ENCODE measurements at places on chromosomes 4 and X.

DNA sequence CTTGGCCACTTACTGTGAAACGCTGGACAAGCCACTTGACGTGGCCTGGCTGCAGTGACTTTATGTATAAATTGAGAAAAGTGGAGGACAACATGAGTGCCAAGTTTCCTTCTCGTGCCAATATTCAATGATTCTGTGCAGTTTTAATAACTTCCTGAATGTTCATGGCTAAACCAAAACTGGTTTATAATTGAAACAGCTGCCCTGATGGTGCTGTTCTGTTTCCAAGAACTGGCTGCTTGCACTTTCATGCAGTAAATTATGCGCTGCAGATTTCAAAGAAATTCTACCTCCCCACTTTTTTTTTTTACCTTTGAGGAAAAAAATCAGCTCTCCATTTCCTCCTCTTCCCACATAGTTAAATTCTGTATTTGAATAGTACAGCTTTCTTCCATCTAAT is 205.2 kb upstream of the CASK start:
- no peak for DNase-seq

DNA sequence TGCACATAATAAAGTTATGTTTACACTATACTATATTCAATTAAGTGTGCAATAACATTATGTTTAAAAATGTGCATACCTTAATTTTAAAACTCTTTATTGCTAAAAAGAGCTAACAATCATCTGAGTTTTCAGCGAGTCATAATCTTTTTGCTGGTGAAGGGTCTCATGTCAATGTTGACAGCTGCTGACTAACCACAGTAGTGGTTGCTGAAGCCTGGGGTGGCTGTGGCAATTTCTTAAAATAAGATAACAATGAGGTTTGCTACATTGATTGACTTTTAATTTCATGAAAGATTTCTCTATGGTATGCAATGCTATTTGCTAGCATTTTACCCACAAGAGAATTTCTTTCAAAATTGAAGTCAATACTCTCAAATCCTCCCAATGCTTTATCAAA is 58.6 kb downstream of the C4orf46 start:
- no peak for DNase-seq

DNA sequence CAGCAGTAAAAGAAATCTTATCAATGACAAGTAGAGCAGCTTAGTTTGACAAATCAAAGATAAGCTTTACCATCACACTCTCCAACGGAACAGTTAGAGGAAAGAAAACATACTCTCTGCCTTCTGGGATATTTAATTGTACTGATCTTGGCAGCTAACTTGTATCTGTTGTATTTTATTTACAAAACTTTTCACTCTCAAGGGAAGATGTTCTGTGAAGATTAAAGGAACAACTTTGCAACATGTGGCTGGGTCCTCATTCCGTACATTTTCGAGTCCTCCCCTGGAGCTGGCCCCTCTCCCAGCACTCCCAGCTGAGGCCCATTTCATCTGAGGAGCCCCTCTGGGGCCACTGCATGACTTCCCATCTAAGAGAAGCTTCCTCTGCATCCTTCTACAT is 74.4 kb downstream of the RPS3A start:
- DNase-seq: no peak

DNA sequence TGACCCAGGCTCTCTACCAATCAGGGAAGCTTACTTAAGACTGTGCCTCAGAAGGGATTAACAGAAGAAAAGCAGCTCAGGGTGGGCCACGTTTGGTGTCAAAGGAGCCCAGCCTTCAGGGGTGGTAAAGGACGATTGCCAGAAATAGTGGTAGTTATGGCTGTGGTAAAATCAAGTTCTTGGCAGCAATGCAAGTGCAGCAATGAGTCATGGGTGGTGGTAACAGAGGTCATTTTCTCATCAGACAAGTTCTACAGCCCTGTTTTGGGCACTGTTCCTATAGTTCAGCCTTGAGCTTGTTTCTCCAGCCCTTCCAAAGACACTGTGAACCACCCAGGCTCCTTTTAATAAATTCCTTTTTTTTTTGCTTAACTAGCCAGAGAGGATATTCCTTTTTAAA is 120.3 kb downstream of the EFHC2 start:
- DNase-seq: peak; percentile 74

DNA sequence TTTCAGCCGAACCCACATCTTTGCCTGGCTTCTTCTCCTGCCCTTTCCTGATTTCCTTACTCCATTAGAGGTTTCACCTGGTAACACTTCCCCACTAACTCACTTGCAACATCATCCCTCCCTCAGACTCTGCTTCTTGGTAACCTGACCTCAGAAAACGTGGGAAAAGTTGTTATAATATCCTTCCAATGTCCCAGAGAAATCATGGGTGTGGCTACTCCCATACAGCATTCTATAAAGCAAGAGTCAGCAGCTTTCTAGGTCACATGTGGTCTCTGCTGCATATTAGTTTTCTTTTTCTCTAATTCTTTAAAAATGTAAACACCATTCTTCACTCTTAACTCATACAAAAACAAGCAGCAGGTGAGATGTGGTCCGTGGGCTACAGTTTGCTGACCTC is 283.1 kb upstream of the MAOA start:
- no peak for DNase-seq

GRCh38 chr4:150814873-150815272 is 200.2 kb downstream of the LRBA start:
- no peak for DNase-seq

DNA sequence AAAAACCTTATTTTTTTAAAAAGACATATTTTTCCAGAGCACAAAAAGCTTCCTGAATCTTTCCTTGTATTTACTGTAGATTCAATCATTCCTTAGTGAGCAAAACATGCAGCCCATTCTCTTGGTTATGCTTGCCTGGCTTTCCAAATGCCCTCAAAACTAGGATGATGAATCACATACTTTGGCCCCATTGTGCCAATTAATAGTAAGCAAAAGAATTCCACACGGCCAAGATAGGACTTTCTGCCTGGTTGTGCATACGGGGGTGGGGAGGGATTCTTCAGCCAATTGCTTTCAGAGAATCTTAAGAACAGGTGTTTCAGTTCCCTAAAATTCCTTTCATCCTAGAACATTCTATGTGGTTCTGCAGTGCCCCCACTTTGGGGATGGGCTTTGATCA is 7.0 kb downstream of the RAI2 start:
- no peak for DNase-seq

DNA sequence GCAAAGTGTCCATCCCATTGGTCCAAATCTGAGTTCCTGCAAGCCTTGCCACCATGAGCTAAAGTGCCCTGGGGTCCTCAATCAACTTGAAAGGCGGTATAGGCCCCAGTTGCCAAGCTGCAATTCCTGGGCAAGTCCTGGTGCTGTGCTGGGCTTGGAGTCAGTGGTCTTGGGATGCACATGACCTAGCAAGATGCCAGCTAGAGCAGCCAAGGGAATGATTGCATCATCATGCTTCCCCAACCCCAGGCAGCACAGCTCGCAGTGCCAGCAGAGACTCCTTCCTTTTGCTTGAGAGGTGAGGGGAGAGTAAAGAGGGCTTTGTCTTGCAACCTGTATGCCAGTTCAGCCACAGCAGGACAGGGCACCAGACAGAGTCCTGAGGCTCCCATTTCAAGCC is 50.5 kb downstream of the KCNIP4 start:
- DNase-seq: no peak

DNA sequence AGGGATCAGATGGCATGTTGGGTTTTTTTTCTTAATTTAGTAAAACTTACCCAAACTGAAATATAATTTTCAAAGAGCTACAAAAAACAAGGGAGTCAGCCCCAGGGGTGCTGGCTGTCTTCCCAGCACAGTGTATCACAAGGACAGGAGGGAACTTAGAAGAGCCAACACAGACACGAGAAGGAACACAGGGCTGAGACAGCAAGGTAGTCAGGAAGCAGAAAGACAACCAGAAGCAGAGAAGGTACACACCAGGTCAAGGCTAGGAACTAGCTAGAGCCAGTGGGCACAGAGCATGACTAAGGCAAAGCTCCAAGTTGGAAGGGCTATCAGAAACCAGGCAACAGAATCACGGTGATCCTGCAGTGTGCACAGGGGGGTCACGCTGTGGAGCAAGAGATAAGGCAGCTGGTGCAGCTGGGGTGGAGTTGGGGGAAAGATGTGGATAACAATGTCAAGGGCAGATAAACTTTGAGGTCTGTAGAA is 168.7 kb downstream of the NR3C2 start:
- no peak for DNase-seq

GRCh38 chrX:49166914-49167739 is 4.6 kb downstream of the MAGIX start:
- DNase-seq: peak; percentile 78

- DNase-seq: no peak
Observed at GRCh38 chr4:3527101-3527913, 4.9 kb downstream of the LRPAP1 start.

DNA sequence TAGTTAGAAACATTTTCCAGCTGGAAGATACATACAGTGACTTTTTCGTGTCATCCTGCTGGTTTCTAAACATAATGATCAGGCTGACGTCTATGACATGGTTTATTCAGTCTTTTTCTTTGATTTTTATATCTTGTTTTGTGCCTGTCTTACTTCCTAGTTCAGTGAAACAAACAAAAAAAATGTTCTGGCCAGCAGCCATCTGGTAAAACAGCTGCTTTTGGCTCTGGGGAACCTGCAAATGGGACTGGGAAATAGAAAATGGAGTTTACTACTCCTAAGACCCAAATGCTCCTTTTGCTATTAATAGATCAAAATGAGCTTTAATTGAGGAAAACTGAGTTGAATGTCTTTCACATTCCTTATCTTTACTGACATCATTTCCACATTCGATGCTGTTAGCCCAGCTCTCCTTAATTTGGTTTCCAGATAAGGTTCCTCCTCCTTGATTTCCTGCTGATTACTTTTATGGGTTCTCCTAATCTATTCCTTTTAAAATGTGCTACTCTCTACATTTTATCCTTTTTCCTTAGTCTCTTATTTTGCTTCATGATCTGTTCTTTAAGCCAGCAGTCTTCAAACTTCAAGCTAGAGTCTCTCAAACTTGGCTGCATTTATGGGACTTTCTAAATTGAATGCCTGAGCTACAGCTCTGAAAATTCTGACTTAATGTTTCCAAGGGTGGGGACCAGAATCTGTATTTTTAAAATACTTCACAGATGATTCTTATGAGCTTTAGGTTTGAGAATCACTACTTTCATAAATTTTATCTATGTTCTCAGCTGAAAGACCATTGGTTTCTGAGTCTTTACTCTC is 499.5 kb downstream of the ANKRD50 start:
- DNase-seq: no peak

DNA sequence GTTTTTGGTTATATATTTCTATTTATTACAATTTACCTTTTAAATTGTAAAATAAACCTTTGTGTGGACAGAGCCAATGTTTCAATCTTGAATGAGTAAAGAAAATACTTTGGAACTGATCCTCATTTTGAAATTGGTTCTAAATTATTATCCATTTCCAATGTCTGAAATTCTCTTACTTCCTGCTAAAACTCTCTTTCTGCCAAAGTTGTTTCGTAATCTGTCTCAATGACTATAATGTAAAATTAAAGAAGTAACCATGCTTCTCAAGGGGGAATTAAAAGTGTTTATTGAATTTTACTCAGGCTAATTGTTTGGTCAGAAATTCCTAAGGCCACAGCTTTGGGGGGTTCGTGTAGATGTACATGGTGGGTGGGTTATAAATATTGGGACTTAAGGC is 34.8 kb downstream of the YIPF6 start:
- no peak for DNase-seq

GRCh38 chr4:129384974-129385373 is 289.0 kb downstream of the C4orf33 start:
- DNase-seq: no peak

DNA sequence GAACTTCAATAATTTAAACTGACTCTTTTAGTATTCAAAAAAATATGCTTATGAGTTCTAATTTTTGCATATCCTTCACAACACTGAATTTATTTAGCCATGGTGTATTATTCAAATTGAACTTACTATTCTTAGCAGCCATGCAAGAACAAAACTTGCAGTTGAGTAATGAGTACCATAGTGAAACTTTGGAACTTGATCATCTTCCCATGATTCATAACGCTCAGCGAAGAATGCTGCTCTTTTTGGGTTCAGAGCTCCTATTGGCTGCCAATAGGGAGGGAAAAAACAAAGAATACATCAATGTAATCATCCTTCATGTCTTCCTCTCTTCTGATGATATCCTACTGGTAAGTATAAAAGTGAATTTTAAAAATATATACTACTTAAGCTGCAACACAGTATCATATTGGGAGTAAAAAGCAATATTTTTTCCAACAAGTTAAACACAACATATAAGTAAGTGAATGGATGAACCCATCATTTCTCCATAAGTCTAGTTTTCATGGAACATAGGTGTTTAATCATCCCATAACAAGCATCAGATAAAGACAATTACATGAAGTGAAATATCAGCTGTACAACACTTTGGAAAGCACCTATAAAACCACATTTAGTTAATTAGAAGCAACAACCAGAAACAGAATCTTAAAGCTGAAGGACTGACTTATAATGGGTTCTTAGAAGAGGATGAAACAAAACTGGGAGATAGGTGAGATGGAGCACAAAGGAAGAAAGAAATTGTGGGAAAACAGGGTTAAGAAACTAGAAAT is 145.2 kb upstream of the MAB21L2 start:
- DNase-seq: no peak

DNA sequence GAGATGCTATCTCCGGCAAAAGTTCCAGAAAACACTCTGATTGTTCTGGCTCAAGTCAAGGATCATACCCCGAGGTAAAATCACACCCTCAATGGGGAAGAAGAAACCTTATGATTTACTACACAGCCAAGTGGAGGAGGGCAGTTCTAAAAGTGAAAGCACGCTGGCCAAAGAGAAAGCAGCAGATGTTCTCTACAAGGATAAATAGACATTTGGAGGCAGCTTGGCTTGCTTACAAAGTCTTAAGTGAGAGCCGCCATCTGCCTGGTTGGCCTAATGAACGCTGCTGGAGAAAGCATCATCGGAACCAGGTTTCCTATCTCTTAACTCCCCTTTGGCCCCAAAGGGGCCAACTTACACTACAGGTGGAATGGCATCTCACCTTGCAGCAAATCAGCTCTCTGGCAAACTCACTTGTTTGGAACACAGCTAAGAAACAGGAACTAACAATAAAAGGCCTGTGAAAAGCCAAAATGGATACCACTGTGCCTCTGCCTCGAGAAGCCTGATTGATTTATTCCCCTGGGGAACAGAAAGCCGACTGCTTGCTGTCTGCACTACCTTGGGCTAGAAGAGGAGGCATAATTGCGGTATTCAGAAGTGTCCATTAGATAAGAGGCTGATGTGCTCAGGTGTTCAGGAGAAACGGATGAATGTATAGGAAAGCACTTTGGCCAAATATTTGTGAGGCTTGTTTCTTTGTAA is 22.8 kb downstream of the FRAS1 start:
- no peak for DNase-seq

DNA sequence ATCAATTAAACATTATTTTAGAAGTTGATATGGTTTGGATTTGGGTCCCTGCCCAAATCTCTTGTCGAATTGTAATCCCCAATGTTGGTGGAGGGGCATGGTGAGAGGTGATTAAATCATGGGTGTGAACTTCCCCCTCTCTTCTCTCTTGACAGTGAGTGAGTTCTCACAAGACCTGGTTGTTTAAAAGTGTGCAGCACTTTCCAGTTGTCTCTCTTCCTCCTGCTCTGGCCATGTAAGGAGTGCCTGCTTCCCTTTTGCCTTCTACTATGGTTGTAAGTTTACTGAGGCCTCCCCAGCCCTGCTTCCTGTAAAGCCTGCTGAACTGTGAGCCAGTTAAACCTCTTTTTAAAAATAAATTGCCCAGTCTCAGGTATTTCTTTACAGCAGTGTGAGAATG is 141.4 kb downstream of the GALNTL6 start:
- DNase-seq: no peak

GRCh38 chrX:70454441-70455365 is 10.1 kb downstream of the DLG3 start:
- DNase-seq: no peak

Measured in stromal cell of bone marrow (primary cell).